ENCODE measurements at places on chromosomes 6 and 20. TPM values are rescaled to one million over a fixed set of nuclear protein-coding genes. Genes with fewer than 3 reads are reported as not detected.
A peak's percentile ranks its signal among the peaks of the same experiment; 100 is the strongest.

The KHDC1 gene
- 0.13 TPM for total RNA-seq

The BEND6 gene
- total RNA-seq = 20.6 TPM

The GHRH gene
- total RNA-seq = not detected

The UNC93A gene
- total RNA-seq = not detected

The HLA-DRB5 gene
- not detected for total RNA-seq

The BMP5 gene
- total RNA-seq = not detected

The SGK1 gene
- total RNA-seq = 228 TPM

The SOX4 gene
- 3.0 TPM for total RNA-seq

The IL20RA gene
- not detected for total RNA-seq

The RAD21L1 gene
- not detected for total RNA-seq

The CYP24A1 gene
- total RNA-seq = 1.2 TPM

The ATP6V1G2 gene
- 0.89 TPM for total RNA-seq

DNA sequence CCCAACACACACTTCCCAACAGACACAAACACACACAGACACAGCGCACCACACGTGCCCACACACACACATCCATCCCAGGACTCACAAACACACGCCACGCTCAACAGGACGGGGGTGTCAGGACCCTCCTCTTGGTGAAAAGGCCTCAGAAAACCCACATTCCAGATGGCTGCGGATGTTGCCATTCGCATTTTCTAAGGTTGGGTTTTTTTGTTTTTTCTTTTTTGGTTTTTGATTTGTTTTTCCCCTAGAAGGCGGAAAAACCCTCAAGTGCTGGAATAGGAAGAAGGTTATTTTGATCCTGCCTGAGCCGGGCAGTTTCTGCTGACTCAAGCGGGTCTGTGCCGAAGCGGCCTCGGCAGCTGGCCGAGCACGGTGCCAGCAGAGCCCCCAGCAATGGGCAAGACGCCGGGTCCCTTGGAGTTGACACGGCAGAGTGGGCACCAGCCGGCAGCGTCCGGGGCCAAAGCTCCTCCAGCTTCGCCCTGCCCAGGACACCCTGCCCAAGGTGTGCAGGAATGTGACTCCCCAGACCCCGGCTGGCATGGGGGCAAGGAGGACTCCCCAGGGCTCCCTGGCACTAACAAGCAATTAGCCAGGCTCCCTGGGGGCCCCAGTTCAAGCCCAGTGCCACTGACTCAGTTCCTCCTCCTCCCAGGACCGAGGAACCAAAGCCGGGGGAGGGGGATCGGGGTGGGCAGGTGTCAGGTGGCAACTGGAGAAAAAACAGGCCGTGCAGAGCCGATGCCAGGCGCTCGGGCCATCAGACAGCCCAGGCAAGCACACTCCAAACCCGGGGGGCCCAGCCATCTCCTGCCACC lies 40.9 kb upstream of the ZBP1 start:
- no peak for DNase-seq

DNA sequence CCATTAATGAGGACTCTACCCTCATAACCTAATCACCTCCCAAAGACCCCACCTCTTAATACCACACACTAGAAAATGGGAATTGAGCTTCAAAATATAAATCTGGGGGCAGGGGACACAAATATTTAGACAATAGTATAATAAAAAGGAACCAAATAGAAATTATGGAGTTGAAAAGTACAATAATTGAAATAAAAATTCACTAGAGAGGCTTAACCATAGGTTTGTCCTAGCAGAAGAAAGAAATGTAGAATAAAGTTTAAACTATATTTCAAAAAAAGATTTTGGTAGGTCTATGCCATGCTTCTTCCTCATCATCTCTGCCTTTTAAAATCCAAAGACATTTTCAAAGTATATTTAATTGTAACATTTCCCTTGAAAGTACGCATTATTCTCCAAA lies 19.5 kb upstream of the HLA-DQA1 start:
- no peak for DNase-seq

DNA sequence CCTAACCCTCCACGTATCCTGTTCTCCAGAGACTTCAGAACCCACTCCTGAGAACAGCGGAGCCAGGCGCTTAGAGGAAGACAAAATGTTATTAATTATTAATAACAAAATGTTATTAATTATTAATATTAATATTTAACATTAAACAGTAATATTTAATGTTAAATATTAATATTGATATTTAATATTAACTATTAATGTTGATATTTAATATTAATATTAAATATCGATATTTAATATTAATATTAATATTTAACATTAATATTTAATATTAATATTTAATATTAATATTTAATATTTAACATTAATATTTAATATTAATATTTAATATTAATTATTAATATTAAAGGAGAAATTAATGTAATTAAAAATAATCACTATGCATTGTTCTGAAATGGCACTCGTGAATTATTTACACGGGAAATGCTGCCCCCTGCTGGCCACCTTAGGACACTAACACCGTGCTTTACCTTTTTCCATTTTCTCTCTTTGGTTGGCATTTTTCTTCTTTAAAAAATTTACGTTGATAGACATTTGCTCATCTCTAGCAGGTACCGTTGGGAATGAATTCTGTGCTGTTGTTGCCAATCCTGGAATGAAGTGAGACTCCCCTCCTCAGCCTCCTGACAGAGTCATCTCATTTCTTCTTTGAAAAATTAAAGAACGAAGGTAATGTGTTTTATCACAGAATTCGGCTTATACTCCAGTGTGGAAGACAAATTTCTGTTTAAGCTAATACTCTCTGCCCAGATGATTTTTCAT lies 7.5 kb upstream of the GGTLC1 start:
- DNase-seq = peak; percentile 65

DNA sequence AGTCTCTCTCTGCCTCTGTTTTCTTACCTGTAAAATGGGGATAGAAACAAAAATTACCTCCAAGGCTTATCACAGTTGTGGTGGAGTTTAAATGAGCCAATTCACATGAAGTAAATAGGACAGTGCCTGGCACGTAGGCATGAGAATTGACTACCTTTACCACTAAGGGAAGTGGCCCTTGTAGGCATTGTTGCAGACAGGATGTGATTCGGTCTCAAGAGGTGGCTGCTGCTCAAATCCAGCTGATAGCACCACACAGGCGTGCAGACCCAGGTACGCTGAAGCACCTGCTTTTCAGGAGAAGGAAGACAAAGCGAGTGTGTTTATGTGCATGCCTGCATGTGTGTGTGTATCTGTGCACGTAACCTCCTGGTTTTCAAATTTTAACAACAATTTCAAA lies 108.6 kb downstream of the EYA2 start:
- no peak for DNase-seq

DNA sequence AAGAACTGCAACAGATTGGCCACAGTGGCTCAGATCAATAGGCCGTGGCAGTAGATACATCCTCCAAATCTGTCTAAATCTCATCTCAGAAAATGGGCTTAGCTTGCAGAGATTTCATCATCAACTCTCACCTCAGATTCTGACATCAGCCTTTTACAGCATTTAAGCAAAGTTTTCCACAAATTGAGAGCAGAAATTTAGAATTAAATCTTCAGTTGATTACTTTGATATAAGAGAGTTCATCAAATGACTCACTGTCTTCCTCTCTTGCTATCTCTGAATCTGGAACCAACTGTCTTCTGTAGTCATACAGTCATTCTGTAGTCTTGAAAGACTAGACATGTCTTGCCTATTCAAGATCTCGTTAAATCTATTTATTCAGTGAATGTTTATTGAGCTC lies 45.2 kb upstream of the CTAGE9 start:
- DNase-seq = peak; percentile 77

- peak; percentile 18 for DNase-seq
These were observed 11.5 kb upstream of the DEFB113 start for GRCh38 chr6:49980898-49981297.

- no peak for DNase-seq
These were observed 313.6 kb upstream of the OPRM1 start for GRCh38 chr6:153725456-153725855.

DNA sequence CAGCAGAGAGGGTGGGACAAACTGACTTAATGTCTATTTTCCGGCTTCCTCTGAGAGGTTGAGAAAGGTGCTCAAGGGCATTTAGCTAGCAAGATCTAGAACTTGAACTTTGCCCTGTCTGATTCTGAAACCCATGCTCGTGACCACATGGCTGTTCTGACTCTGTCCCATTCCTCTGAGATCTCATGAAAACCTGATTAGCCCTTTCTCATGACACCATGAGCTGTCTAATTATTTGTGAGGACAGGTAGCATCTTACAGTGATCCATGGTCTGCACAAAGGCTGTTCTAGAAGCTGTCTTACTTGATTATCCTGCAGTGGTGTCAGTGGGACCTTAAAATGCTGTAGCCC lies 89.6 kb upstream of the TOX2 start:
- DNase-seq = no peak

GRCh38 chr6:133985970-133986369 lies 32.9 kb downstream of the TBPL1 start:
- DNase-seq = no peak

GRCh38 chr20:39309458-39309857 lies 347.3 kb downstream of the DHX35 start:
- DNase-seq = no peak

DNA sequence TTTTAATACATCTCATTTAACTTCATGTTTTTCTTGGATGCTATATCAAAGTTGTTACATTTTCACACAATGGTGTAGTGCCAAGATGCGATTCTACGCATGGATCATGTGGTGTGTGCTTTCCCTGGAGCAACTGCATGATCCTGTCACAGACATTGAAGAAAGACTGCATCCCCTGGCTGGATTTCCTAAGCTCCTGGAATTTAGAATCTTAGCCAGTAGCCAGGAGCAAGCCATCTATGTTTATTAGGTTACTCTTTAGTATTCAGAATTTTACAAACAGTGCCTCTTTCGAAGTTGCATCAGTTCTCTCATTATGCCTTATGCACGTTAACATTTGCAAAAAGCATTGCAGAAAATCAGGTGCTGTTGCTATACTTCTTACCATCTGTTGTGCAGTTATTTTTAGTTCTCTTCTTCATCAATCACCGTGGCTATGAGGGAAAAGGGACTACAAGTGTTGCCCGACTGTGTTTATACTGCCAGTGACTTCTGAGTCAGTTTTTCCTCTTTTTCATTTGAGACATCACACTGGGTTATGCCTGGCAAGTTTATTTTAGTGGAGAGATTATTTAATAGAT lies 584.2 kb downstream of the BCKDHB start:
- peak; percentile 41 for DNase-seq

DNA sequence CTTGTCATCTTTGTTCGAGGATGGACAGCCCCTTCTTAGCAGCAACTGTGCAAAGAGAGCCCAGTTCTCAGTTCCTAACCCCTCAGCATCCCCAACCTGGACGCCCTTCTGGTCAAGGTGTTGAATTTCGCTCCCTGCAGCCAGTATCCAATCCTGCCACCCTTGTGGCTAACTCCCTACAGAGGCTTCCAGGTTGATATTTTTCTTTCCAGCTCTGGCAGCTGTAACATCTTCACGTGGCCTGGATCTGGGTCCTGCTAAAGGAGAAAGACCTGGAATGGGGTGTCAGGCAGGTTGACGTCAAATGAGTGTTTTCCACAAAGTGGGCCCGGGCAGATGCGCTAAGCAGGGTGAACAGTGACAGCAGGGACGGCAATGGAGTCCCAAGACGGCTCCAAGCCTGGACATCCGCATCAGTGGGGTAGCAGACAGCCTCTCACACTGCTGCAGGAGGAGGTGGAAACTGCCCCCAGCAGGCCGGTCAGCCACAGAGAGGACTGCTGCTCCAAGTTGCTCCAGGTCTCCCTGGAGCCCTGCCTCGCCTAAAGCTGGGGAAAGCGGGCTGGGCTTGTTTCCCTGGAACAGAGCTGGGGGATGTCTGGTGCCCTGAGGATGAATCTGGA lies 1.0 kb upstream of the YTHDF1 start:
- DNase-seq = no peak

DNA sequence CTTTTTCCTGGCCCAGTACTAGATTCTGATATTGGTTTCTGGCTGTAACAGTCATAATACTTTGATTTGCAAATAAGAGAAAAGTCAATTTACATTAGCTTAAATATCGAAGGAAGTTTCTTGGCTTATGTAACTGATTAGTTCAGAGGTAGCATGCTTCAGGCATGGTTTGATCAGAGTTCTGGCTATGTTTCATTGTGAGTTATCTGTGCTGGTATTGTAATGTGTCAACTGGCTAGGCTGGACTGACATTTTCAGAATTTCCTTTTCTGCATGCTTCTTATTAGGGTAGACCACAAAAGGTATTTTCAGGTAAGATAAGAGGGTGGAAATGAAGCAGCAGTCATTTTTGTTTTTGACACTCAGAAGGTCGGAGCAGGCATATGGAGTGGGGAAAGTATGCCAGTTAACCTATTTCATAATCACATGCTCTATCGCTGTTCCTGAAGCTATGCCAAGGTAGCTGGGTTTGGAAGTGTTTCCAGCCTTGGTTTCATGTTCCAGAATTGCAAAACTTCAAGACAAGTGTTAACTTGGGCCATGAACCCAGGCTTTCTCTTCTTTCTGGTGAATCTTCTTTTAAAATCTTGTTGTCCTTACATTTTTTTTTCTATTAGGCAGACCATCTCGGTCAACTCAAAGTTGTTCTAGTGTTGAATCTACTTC lies 244.9 kb downstream of the DHX35 start:
- peak; percentile 9 for DNase-seq

GRCh38 chr6:130622142-130622541 lies 205.1 kb upstream of the SMLR1 start:
- DNase-seq = peak; percentile 36

DNA sequence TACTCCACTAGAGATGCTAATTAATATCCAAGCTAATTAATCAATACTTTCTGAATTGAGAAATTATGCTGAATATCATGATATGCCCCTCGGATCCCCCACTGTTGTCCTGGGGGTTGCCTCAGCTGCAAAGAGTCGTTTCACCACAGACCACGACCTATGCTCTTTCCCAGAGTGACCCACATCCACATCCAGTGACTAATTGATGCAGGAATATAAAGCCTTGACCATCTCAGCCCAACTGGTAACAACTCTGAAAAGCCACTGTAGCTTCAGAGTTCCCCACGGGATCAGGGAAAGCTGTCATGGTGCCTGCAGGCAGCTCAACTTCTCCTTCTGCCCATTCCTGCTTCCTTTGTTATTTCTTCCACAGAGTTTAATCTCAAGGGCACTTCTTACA lies 116.9 kb downstream of the RWDD2A start:
- no peak for DNase-seq

DNA sequence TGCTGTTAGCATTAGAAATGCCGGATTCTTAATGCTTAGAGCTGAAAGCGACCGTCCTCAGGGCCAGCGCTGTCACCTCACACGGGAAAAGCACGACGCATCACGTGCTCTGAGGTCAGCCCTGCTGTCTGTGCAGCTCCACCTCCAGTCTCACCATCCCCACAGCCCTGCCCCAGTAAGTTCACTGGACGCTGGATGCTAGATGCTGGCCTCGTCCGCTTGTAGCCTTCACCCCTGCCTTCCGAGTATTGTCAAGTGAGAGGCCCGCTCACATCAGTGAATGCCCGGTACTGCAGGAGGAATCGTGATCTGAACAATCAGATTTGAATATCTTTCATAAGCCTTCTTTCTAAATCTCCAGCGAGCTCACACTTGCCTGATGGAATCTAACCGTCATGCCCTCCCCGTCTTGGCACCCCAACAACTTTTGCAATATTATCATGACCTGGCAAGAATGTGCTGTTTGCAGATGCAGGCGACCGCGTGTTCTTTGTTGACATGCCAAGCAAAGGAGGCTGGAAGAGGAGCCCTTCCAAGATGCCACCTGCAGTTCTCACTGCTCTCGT lies 64.9 kb downstream of the DLL1 start:
- DNase-seq = no peak

Measured in GM23248 (cell line).